ENCODE measurements at places on chromosomes 12 and 14.

GRCh38 chr12:6266971-6267721, 43.3 kb upstream of the PLEKHG6 start:
- DNase-seq, result peak; percentile 15

DNA sequence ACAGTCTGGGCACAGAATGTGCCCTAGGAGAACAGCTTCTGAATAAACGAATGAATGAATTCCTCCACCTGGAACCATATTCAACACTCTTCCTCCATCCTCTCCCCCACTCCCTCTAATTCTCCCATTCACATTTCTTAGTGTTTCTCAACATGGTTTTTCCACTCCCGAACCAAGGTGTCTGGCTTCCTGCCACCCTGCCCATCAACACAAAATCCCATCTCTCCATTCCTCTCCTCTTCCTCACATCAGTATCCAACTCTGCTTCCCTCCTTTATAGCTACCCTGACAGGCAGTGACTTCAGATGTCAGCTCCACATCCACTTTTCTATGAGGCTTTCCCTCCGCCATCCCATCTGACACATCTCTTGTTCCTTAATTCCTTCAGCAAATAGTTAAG, 2.9 kb downstream of the TNFRSF1A start:
- no peak for DNase-seq

DNA sequence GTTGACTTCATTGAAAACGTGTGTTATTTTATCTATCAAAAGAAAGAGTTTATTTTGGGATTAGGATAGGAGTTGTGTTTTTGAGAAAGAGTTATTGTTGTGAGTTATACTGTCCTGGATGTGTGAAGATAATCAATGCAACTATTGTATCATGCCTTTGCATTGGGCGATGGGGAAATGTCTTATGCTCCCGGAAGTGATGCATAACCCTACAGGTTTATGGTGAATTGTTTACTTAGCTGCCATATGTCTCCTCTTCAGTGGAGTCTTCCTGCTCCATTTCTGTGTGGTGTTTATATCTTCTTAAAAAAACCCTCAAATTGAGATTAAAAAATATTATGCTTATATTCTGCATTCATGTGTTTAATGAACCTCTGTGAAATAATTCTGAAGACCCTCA, 6.5 kb downstream of the PDE3A start:
- no peak for DNase-seq

GRCh38 chr12:57698414-57698813, 4.5 kb downstream of the OS9 start:
- DNase-seq, result no peak

- DNase-seq, result no peak
Measured at GRCh38 chr12:44507461-44507860, 368.7 kb downstream of the NELL2 start.

GRCh38 chr12:123267991-123268843, 3.4 kb downstream of the CDK2AP1 start:
- DNase-seq, result no peak

Data from stimulated activated CD8-positive, alpha-beta memory T cell treated with anti-CD3 and anti-CD28 coated beads, Interleukin-7, amount 100 ng/mL, for 4 hours (primary cell).